ENCODE measurements at places on chromosomes 7 and 10.

DNA sequence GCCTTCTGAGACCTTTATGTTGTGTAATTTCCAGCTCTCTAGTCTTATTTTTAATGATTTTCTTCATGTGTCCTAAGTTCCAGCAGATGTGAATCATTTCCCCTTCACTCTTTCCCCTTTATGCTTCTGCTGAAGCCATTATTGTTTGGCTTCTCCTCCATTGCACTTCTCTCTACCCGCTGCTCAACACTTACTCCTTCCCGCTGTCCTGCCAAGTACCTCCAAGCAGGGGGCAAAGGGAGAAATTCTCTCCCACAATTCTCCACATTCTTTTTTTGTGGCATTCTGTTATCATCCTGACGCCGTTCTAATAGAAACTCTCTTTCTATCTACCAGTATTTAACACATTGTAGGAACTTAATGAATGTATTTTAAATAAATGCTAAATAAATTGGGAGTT is 388.9 kb upstream of the TPK1 start:
- DNase-seq, result no peak

GRCh38 chr10:77611221-77611620 is 26.4 kb downstream of the KCNMA1 start:
- no peak for DNase-seq

- DNase-seq, result no peak
Measured at GRCh38 chr10:20114179-20114578, 297.9 kb downstream of the PLXDC2 start.

DNA sequence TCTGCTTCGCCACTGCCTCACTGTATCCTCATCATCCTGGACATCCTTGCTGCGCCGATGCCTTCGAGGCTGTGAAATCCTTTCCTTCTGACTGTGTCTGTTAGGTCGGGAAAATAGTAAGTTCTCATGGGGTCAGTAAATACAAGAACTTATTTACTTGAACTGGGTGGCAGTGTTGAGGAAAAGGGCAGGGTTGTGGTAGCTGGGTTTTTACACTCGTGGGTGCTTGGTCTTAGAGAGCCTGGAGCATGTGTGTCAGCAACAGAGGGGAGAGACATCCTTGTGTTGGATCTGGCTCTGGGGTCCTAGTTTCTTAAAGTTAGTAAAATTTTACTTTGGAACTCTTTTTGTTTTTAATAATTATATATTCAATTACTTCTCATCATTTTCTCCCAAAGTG is 112.9 kb upstream of the GATA3 start:
- no peak for DNase-seq

DNA sequence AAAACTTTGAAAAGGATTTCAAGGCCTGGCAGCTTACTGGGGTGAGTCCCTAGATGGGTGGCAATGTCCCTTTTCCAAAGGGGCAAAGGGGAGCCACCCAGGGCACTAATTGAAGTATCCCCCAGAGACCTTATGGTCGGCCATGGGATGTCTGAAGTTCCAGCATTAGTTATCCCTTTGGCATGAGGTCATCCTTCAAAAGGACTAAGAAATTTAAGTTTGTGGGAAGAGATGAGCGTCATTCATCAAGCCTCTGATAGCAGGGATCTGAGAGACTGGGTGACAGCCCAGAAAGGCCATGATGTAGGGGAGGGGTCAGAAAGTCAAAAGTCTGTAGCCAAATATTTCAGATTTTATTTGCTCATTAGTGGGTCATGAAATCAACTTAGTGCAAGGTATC is 195.3 kb downstream of the ZNF438 start:
- DNase-seq, result no peak

GRCh38 chr7:119692541-119692940 is 580.4 kb upstream of the KCND2 start:
- no peak for DNase-seq

GRCh38 chr7:149385195-149385950 is 75.5 kb downstream of the ZNF777 start:
- DNase-seq, result no peak

GRCh38 chr7:75819711-75820110 is 6.1 kb upstream of the CCL24 start:
- no peak for DNase-seq

- DNase-seq, result no peak
Measured at GRCh38 chr10:88534072-88534665, 48.9 kb downstream of the RNLS start.

- no peak for DNase-seq
Measured at GRCh38 chr7:122148878-122149277, 4.8 kb upstream of the AASS start.

GRCh38 chr10:24726626-24727025 is 2.9 kb upstream of the ARHGAP21 start:
- DNase-seq, result no peak

- DNase-seq, result no peak
Measured at GRCh38 chr10:2619472-2619871, 447.9 kb upstream of the PFKP start.

GRCh38 chr7:31079126-31079823 is 27.2 kb downstream of the ADCYAP1R1 start:
- DNase-seq, result no peak

DNA sequence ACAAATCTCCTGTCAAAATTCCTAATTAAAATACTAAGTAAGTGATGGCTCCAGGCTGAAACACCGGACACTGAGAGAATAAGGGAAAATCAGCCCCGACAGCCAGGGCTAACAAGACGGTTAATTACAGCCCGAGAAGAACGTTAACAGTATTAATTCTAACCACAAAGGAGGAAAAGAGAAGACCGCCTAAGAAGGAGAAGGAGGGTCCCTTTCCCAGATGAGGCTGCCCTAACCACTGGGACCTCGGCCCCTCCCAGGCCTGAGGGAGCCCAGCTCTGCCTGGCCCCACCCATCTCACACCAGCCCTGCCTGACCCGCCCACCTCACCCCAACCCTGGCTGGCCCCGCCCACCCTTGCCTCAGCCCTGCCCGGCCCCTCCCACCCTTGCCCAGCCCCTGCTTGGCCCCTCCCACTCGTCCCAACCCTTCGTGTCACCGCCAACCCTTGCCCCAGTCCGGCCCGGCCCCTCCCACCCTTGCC is 51.3 kb downstream of the PWWP2B start:
- DNase-seq, result no peak
